ENCODE measurements at places on chromosomes 11 and 22.

GRCh38 chr11:17750013-17750800 lies 15.6 kb downstream of the KCNC1 start:
- DNase-seq: no peak

GRCh38 chr22:38578505-38578904 lies 8.5 kb upstream of the DMC1 start:
- DNase-seq: no peak

GRCh38 chr11:34318111-34319037 lies 39.4 kb downstream of the ABTB2 start:
- no peak for DNase-seq

GRCh38 chr22:48431014-48431413 lies 1396.7 kb downstream of the BRD1 start:
- DNase-seq: no peak

DNA sequence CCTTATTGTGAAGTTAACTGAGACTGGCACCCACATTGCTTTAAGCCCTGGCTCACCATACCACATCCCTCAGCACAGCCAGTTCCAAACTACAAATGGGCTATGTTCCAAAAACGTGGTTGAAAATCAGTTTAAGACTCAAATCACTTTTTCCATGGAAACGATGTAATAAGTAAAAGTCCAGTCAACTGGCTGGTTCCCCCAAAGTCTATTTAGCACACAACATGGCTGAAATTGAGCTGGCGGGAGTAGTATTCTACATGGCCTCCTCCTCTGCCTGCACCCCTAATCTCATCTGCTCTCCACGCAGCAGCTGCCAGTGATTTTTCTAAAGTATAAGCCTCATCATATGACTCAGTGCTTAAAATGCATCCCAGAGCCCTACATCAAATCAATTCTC lies 40.9 kb upstream of the BIRC3 start:
- DNase-seq: no peak

GRCh38 chr22:26038365-26038764 lies 130.9 kb upstream of the SEZ6L start:
- DNase-seq: no peak

- DNase-seq: no peak
These were observed 55.0 kb downstream of the FZD4 start for GRCh38 chr11:86900162-86900561.

GRCh38 chr11:65791719-65792213 lies 4.9 kb downstream of the OVOL1 start:
- no peak for DNase-seq

DNA sequence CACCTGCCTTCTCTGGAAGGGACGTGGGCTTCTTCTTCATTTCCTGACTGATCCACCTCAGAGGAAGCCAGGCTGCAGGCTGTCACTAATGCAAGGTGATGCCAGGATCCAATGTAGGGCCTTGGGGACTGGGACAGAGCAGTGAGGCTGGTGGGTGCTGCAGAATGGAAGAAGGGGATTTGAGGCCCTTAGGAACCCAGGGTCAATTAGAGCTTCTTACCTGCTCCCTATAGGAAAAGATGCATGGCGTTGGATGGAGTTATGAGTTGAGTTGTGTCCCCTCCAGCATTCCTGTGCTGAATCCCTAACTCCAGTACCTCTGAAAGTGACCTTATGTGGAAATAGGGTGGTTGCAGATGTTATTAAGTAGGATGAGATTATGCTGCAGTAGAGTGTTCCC lies 190.4 kb downstream of the MIAT start:
- DNase-seq: no peak

DNA sequence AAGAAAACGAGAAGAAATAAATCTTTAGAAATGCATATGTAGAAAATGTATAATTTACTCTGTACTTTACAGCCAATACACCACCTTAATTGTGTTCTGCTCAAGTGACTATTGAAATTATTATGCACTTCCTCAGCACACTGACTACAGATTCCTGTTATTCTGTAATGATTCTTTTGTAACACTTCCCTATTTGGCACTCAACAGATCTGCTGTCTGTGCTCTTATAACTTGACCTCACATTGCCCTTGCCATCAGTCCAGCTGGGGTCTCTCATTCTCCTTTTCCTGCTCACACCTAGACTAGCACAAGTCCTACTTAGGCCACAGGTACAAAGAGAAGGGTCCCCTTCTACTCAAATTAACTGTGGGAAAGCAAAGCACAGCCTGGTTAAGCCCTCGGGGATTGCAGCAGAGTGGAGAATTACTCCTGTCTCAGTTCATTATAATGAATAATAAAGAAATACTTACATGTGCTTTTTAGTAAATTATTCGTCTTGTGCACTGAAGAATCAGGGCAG lies 860.4 kb downstream of the OPCML start:
- DNase-seq: no peak

- no peak for DNase-seq
These were observed 29.7 kb downstream of the SLN start for GRCh38 chr11:107682171-107682570.

DNA sequence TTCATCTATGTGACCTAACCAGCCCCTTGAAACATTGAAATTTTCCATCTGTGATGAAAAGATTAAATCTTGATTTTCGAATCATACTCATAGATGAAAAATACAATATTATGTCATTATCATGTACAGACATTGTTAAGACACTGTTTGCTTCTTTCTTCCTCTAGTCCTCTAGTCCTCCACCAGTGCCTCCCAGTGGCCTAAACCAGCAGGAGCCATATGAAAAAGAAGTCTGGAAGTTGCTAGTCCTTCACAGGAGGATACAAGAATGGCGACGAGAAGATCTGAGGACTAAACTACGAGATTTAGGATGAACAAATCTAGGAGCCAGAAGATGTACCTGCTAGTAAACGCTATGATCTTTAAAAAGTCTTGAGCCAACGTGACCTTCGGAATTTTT lies 134.1 kb downstream of the SLC17A6 start:
- peak; percentile 8 for DNase-seq

DNA sequence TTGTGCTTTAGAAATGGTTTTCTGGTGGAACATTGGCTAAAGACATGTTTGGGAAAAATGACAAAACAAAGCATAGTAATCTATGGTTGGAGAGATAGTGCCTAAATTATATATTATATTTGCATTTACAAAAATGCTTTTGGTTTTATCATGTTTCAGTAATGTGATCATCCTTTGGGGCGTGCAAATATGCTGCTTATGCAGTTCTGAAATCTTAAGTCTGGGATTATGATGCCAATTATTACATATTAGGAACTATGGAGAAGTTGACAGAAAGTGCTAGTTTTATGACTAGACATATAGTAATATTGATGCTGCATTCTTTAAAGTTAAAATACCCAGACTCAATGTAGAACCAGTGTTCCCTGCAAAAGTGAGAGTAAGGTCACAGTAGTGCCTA lies 655.0 kb downstream of the METTL15 start:
- no peak for DNase-seq

DNA sequence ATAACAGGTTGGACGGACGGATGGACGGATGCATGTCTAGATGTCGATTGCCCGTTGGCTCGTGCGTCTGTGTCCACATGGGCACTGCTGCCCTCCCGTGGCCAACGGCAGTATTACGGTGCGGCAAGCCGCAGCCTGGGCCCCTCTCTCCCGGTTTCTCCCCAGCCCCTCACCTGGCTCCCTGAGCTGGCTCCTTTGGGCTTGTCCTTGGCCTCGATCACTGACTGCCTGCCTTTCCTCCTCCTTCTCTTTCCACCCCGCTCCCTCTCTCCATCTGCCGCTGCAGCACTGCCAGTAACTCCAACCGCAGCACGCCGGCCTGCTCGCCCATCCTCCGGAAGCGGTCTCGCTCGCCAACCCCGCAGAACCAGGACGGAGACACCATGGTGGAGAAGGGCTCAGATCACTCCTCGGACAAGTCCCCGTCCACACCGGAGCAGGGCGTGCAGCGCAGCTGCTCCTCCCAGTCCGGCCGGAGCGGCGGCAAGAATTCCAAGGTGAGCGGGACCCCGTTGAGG lies 77.3 kb downstream of the SCN3B start:
- peak; percentile 91 for DNase-seq

DNA sequence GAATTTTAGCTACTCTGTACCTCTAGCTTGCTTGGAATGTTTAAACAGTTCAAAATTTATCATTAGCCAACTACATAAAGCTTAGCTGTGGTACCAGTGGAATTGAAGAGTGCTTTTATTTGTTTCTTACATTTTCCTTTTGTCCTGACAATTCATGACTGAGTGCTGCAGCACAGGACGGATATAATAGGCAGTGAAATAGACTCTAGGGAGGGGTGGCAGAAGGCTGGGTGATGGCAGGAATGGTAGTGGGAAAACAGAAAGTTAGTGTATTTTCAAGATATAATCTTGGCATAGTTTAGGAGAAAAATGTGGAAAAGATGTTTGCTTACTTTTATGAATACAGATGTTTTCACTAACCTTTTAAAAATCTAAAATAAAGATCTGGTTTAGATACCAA lies 31.1 kb upstream of the ARHGAP32 start:
- no peak for DNase-seq

DNA sequence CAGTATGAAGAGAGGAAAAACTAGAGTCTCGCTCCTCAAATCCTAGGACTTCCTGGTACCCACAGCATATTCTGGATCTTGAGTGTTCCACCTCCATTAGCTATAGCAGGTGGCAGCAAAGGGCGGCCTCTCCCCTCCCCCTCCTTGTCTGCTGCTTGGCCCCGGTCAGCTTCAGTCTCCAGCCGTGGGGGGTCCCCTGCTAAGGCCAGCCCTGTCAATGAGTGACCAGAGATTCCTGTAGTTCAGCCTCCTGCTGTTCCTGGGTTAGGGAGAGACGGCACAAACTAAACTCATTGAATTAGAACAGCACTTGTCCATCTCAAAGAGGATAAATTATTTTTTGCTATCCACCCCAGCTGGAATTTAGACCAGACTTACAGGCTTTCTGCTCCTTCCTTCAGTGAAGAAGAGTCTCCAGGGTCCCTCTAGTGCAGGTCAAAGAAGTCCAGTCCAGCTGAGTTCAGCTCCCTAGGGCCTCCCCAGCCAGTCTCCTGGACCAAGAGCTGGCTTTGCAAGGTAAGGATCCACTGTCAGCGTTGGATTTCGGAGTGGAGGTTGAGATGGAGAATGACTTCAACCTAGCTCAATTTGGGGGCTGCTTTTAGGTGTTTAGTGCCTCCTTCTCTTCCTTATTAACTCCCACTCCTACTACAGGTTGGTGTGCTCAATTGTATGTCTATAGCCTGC lies 1.1 kb upstream of the PHLDB1 start:
- DNase-seq: no peak

DNA sequence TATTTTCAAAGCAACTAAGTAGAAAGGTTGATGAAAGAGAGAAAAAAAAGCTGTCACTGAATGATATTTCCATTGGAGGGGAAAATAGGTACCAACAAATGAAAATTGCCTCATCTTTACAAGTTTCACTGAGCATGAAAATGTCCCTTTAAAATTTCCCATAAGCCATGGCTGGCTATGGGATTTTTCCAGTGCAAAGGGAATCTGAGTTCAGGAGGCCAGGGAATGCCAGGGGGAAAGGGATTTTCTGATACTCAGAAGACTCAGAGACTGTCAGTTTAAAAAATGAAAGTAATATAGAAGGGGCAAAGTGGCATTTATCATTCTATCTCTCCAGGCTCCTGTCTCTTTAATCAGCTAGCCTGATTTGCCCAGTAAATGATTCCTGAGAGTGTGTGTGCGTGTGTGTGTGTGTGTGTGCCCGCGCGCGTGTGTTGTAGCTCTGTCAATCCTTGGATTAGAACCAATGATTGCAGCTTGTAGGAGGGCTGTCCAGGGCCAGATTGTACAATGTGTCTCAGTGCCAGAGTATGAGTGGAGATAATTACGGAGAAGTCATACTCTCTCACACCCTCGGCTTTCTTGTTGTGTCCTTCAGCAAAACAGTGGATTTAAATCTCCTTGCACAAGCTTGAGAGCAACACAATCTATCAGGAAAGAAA lies at the start of gene NTM:
NTM (plus strand) TSS at position 526 of the 662 bp plus-strand sequence.
- no peak for DNase-seq

DNA sequence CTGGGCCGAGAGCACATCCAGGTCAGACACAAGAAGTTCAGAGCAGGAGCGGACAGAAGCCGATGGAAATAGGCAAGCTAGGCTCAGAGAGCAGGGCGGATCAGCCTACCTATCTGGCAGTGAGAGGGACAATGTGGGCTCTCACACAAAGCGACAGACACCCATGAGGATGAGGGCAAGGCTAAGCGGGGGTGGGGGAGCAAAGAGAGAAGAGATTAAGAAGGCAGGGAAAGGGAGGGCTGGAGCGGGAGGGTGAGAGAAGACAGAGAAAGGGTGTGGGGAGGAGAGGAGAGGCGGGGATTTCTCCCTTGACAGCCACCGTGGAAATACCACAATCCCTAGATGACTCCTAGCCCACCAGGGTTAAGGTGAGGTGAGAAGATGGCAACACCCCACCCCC lies 57.9 kb downstream of the BUD13 start:
- DNase-seq: no peak

- DNase-seq: no peak
These were observed 8.0 kb downstream of the NCAPH2 start for GRCh38 chr22:50516068-50516467.

GRCh38 chr11:124756033-124756752 lies 4.1 kb upstream of the VSIG2 start:
- DNase-seq: no peak

DNA sequence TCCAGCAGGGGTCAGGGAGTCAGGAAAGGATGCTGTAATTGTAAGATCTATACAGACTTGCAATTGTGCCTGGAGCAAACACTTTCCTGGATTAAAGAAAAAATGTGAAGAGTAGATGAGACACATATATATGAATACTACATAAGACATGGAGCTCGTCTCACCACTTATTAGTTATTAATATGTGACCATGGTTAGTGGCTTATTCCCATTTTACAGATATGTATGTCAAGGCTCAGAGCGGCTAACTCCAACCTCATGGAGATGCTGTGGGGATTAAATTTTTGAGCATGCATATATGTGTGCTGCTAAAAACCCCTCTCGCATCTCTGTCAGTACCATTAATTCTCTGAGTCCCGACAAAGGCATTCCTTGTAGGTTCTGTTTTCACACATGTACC lies 125.7 kb downstream of the SLC1A2 start:
- DNase-seq: no peak

DNA sequence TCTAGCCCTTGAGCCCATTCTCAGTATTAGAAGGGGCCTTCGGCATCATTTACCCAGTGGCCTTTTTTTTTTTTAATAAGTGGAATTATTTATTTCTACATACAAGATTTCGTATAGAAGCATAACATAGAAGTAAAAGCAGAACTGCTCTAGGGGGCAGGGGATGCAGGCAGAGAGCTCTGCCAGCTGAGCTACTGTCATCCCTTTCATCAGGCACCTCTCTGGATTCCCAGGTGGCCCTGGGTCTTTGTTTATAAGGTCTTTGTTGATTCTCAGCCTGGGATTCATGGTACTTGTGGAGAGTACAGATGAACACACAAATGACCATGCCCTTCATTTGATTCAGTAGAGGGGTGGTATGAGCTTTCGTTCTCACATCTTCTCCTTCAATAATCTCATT lies 66.4 kb downstream of the GAB2 start:
- DNase-seq: no peak

DNA sequence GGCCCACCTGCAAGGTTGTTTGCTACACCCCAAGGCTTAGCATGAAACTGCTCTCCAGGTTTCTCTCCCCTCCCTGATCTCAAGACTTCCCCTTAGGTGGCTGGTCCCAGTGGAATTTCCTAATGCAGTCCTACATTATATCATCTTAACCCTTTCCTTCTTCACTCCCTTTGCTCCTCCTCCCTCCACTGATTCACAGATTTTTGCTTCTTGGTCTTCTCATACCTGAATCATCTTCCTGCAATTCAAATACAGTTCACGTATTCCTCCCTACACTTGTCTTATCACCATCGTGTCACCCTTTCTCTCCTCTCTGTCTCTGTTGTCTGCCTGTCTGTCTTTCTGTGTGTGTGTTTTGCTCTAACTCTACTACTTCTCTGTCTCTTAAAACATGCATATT lies 17.0 kb downstream of the MMP10 start:
- no peak for DNase-seq
